ENCODE measurements at places on chromosomes 12 and 14.

GRCh38 chr14:99507860-99508640, 26.8 kb downstream of the CCNK start:
- DNase-seq, result no peak

DNA sequence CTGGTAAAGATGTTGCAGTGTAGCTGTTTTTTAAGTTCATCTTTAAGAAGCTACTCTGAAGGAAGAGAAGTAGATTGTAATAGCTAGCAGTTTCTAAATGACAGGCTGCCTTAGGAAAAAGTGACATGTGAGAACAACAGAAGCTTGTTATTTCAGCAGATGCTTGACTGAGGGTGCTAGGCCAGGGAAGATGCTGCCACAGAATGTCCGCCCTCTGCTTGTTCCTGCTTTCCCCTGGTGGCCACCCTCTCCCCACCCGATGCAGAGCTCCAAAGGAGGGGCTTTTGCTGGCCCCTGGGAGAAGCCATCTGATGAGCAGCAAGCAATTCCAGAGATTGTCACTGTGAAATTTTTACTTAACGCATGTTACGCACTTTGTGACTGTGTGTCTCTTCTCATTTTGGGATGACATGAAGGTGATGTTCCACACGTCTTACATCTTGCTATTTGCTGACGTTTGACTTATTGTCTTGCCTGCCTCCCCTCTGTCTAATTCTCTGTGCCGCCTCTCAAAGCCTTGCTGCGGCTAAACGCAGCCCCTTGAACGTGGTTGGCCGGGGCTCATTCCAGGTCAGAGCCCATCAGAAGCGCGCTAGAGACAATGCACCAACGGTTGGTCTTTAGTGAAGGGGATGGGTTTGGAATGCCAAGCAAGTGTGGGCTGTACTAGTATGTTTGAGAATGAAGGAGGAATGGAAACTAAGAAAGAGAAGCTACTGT, 44.8 kb downstream of the WDR20 start:
- DNase-seq, result no peak

DNA sequence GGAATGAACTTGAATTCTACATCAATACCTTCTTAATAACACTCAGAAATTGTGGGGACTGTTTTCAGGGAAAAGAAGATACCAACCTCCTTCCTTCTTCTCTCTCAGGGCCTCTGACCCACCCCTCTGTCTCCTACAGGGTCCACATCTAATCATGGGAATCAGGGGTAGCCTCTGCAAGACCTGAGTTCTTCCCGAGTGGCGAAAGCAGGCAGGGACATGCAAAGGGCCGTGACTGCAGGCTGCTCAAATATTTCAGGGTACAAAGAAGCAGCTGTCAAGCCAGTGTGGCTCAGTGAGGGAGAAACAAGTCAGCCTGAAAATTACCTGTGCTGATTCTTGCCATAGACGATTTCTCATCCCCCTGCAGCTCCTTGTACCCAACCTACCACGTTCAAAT, 123.1 kb upstream of the PARP11 start:
- no peak for DNase-seq

DNA sequence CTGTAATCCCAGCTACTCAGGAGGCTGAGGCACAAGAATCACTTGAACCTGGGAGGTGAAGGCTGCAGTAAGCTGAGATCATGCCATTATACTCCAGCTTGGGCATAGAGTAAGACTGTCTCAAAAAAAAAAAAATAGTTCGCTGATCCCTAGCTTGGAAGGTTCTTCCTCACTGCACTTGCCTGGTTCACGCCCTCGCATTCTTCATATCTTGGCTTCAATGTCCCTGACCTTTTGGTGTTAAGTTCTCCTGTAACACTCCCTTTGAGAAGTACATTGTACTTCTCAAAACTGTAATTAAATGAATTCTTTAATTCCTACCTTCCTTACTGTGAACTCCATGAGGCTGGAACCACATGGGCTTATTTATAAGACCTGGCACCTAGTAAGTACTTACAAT, 16.5 kb upstream of the TPCN1 start:
- DNase-seq, result no peak

GRCh38 chr12:67692966-67693365, 44.4 kb downstream of the DYRK2 start:
- DNase-seq, result no peak

DNA sequence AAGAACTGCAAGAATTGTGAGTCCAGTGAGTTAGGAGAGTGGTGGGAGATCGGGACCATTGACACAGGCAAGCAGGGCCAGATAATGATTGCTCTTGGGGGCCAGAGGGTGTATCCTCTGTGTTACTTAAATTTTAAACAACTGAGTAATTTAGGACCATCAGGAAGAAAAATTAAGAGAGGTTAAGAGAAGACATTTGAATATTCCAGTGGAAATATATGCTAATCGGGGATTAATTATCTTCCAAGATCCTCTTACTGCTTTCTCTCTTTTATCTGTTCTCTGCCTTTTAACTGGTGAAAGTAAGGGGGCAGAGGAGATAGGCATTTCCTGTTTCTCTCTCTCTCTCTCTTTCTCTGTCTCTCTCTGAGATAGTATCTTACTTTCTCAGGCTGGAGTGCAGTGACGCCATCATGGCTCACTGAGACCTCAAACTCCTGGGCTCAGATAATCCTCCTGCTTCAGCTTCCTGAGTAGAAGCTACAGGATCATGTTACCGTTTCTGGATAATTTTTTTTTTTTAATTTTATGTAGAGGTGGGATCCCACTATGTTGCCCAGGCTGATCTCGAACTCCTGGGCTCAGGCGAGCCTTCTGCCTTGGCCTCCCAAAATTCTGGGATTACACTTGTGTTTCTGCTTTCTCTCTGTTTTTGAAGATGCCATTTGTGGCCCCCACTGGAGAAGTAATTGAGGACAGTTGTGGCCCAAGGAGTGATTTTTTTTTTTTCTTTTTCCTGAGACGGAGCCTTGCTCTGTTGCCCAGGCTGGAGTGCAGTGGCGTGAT, 85.1 kb downstream of the DIP2B start:
- DNase-seq, result no peak

DNA sequence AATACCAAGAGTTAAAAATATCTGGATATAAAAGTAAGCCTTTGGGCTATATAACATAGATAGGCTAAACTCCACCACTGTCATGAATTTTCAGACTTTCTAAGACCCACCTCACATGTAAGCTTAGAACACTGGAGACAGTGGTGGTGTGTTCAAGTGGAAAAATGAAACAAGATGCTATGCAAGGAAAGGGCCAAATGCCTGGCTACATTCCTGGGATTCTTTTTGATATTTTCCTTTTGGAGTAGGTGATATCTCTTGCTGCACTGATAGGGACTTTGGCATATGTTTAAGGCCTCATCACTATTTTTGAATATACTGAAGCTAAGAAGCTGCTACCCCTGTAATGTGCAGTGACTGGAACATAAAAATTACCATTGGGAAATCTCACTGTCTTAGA, 341.3 kb downstream of the SLC16A7 start:
- DNase-seq, result no peak

- DNase-seq, result no peak
Observed at GRCh38 chr12:120292411-120292660, 633 bp upstream of the RNU4-2 start.

DNA sequence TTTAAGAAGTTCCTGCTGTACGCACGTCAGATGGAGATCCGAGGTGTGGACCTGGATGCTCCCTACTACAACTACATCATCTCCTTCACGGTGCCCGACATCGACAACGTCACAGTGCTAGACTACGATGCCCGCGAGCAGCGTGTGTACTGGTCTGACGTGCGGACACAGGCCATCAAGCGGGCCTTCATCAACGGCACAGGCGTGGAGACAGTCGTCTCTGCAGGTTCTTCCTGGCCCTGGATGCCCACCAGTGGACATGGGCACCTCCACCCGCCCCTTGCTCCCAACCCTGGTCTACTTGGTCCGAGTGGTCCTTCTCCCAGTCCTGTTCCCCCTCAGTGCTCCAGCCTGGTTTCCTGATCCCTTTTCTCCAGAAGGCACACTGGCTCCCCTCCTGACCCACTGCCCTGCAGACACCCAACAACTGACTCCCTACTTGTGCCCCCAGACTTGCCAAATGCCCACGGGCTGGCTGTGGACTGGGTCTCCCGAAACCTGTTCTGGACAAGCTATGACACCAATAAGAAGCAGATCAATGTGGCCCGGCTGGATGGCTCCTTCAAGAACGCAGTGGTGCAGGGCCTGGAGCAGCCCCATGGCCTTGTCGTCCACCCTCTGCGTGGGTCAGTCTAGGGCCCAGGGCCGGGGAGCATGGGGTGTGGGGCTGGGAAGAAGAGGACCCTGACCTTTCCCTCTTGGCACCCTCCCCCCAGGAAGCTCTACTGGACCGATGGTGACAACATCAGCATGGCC, 32.1 kb upstream of the LRP1-AS start:
- no peak for DNase-seq

GRCh38 chr12:2796187-2796666, 1.5 kb downstream of the FKBP4 start:
- no peak for DNase-seq

DNA sequence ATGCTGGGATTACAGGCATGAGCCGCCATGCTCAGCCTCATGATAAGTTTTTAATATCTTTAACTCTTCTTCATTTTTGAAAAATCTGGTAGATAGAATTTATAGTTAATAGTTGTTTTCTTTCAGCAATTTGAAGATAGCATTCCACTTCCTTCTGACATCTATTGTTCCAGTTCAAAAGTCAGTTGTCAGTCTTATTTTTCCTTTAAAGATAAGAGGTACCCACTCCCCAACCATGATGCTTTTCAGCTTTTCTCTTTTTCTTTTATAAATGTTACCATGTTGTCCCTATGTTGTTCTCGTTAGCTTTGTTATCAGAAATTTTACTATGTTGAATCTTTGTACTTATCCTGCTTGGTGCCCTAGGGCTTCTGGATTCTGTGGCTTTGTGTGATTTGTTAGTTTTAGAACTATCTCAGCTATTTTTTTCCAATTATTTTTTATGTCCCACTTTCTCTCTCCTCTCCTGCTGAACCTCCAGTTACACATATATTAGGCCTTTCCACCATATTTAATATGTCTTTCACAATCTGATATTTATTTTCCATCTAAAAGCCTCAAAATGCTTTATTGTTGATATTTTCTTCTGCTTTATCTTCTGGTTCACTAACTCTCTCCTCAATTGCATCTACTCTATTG, 181.6 kb upstream of the FOXN3 start:
- no peak for DNase-seq

DNA sequence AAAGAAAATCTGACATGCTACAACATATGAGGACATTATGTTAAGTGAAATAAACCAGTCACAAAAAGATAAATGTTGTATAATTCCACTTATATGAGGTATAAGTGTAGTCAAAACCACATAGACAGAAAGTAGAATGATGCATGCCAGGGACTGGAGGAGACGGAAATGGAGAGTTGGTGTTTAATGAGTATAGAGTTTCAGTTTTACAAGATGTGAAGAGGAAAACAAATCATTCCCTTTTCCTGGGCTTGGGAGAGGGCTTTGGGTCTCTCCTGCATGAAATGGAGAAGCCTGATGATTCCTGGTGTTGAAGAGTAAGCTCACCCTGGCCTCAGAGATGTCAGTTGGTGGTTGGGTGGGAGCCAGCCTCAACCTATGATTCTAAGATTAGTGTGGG, 158.4 kb upstream of the PLXNC1 start:
- DNase-seq, result no peak

DNA sequence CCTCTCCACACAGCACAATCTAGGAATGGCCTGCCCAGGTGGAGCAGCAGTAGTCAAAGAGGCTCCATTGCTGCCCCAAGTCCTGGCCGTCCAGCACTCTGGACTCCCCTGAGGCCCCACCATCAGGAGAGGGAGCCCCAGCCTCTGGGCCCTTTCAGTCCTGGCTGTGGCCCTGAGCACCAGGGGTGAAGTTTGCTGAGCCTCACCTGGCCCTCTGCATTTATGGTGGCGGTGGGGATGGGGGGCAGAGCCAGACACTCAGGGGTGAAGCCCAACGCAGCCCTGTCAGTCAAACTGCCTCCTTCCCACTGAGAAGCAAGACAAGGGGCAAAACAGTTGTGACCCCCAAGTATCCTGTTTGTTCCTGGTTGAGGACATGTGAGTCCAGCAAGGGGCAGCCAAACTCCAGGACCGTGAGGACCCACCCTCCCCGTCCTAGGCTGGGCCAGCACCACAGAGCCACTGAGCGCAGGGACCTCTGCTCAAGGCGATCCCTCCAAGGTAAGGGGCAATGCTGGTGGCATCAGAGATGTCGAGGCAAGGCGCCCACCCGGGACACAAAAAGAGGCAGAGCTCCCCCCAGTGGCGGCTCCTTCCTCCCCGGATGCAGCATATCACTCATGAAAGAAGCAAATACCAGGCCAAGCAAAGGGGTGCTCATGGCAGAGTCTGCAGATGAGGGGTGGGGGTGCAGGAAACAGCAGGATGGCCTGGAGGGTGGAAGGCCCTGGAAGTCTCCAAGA, 4.8 kb upstream of the AMN start:
- peak; percentile 68 for DNase-seq

- DNase-seq, result no peak
Observed at GRCh38 chr12:112803620-112804282, 12.2 kb downstream of the RPH3A start.

- no peak for DNase-seq
Observed at GRCh38 chr12:89679631-89680030, 29.0 kb downstream of the ATP2B1 start.

DNA sequence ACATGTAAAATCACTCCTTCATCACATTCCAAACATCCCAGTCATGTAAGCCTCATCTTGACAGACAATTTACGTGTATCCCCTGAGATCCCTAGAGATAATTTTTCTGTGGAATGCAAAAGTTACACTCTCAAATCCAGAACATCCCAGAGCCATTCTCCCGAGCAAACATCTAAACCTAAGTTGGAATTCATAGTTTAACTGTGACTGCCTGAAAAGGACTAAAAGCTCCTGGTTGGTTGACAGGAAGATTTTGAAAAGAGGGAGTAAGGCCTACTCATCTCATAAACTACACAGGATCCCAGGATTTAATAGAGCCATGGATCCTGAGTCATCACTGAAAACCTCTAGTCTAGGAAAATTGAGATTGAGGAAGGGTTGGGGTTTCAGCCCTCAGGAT, 123.6 kb downstream of the SCN8A start:
- no peak for DNase-seq

DNA sequence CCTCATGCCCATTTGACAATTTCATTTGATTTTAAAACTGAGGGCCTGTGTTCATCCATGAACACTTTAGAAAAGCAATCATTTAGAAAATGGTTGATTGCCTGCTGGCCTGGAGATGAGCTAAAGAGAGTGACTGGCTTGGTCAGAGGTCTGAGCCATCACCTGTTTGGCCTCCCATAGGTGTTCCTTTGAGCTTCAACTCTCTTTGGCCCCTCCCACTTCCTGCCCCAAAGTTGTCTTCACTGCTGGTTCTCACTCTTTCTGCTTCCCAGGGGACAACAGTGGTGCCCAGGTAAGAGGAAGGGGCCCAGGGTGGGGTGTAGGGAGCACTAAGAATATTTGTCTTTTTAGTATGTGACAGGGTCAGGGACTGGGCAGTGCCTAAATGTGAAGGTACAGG, 4.9 kb upstream of the TCP11L2 start:
- no peak for DNase-seq

Data from NCI-H1417 (cell line).